Central memory CD4-positive, alpha-beta T cell (primary cell): ENCODE measurements at places on chromosomes 13 and 19.

DNA sequence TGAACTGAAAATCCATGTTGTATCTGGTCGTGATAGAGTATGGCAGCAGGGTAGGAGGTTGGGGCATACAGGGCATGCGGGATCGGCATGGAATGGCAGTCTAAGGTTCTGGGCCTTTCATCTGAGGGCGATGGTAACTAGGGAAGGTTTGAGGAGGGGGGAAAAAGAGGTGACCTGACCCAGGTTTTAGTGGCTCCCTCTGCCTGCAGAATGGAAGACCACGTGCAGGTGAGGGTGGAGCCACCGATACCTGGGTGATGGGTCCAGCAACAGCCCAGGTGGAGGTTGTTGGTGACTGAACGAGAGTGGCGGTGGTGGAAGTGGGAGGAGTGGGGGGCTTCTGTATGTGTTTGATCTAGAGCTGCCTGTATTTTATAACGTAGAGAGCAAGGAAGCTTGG lies 3.8 kb downstream of the ZNF749 start:
- DNase-seq, result no peak

- DNase-seq, result no peak
Observed at GRCh38 chr19:51621178-51621577, 9.0 kb downstream of the SIGLEC5 start.

- DNase-seq, result no peak
Observed at GRCh38 chr19:41863209-41863931, 3.3 kb downstream of the RPS19 start.

DNA sequence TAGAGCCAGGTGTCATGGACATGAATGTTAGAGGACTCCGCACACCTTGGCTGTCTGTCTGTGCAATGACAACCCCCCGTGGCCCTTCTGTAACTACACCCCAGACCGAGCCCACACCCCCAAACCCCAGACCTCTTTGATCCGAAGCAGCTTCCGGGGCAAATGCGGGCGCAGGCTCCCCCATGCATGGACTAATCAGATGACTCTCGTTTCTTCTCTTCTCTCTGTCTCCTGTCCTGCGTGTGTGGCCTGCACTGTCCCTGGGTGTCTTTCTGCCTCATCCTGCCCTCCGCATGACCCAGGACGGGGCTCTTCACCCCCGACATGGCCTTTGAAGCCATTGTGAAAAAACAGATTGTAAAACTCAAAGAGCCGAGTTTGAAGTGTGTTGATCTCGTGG lies 38.9 kb downstream of the TMED1 start:
- peak; percentile 71 for DNase-seq

DNA sequence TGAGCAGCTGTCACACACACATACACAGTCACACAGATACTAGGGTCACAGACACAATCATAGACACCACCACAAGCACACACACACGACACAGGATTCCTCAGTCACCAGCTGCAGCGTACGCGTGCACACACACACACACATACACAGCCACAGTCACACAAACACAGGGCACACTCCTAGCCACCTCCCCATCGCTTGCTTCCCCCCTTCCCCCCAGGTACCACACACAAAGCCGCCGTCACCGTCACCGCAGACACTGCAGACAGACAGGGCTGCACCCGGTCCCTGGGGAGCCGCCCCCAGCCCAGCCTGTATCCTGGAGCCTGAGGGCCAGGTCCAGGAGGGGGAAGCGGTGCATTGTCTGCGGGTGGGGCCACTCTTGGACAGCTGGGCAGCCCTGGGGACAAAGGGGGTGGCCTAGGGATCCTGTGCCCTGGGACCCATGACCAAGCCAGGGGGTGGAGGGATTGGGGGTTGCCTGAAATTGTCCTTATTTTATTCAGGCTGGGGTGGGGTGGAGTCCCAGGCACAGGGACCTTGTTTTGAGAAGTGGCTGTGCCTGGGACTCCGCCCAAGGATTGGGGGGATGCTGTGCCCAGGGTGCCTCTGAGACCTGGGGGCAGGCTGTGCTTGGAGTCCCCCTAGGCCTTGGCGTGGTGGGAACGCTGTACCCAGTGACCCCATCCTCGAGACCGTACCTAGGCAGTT lies 957 bp downstream of the NUMBL start:
- peak; percentile 10 for DNase-seq

DNA sequence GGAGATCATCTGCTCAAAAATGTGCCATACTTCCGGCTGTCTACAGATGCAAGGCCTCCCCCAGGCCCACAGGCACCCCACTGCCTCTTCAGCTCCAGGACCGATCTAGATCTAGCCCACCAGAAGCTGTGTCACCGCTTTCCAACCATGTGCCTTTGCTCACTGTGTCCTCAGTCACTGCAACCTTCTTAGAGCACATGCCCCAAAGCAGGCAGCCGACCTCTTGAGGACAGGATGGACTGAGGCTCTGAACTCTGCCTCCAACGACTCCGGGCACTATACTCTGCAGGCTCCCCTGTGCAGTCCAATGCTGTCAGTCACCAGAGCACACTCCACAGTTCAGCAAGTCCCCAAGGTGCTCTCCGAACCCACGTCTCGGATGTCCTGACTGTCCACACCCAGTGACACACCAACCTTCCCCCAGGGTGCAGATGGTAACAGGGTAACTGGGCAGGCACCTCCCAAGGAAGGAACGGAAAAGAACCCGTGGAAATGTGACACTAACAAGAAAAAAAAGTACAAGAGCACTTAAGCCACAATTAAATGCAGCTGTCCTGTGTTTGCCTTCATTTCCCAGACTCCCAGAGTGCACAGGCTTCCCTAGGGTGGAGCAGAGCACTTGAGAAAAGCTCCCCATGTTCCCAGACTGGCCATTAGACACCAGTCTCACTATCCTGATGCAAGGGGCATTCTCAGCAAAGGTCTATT lies 4.8 kb downstream of the STK24 start:
- peak; percentile 42 for DNase-seq

DNA sequence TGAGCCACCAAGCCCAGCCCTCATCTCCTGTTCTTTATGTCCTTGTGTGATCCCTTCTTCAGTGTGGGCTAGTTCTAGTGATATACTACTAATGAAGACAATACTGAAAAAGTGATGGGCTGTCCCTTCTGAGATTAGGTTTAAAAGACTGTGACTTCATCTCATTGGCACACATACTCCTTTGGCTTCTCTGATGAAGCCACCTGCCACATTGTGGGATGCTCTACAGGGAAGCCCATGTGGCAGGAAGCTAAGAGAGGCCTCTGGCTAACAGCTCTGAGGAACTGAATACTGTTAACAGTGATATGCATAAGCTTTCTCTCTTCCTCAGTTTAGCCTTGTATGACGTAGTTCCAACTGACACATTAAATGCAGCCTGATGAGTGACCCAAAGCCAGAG lies 13.6 kb downstream of the CSNK1A1L start:
- no peak for DNase-seq

- no peak for DNase-seq
Observed at GRCh38 chr13:60226507-60226906, 62.8 kb upstream of the DIAPH3 start.

DNA sequence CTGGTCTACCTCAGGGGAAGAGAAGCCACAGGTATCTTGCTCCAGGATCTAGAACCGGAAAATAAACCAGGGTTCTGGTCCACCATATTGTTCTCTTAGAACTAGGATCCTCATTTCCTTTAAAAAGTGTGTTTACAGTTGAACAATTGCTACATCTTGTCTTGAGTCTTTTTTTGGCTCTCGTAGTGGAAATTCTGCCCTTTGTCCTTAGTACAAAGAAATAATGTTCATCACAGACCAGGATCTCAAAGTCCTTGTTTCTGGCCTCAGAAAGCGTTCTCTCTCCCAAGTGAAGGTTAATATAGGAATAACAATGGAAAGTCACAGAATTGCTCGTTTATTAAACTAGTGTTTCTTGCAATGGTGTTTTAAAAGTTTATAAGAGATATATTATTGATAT lies 20.8 kb downstream of the KLF2 start:
- no peak for DNase-seq
